CD4-positive, alpha-beta memory T cell (primary cell): ENCODE measurements at places on chromosomes 16 and 17. TPM values are rescaled to one million over a fixed set of nuclear protein-coding genes. Genes with fewer than 3 reads are reported as not detected.

PRAC1 gene
- not detected for polyA plus RNA-seq

SCNN1G gene
- polyA plus RNA-seq = not detected

MYOCD gene
- not detected for polyA plus RNA-seq

NGFR gene
- polyA plus RNA-seq = not detected

ERN1 gene
- 124 TPM for polyA plus RNA-seq

SLC6A2 gene
- polyA plus RNA-seq = not detected

DHX58 gene
- 11.9 TPM for polyA plus RNA-seq

DNA sequence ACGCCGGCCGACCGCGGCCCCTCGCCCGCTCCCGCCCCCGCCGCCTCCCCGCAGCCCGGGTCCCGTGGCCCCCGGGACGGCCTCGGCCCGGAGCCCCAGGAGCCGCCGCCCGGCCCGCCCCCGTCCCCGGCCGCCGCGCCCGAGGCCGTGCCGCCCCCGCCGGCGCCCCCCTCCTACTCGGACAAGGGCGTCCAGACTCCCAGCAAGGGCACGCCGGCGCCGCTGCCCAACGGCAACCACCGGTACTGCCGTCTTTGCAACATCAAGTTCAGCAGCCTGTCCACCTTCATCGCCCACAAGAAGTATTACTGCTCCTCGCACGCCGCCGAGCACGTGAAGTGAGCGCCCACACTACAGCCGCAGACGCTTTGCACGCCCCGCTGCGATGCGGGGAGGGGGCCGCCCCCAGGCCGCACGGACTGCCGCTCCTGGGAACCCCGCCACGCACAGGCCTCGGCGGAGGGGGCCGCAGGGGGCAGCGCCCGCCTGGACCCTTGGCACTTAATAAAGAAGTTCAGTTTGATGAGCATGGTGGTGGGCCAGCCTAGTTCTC lies 35.5 kb upstream of the ZC3H18 start:
- peak; percentile 26 for DNase-seq
- H3K27ac ChIP-seq = peak overlapping the region; percentile 2
- no peaks in the 10 kb centered on the region for H3K36me3 ChIP-seq

GRCh38 chr16:29925105-29925756 lies 795 bp downstream of the KCTD13 start:
- H3K36me3 ChIP-seq = peaks cover 27% of the 10 kb centered on the region
- no peak for DNase-seq
- H3K4me1 ChIP-seq = peaks cover 32% of the 10 kb centered on the region
- H3K4me3 ChIP-seq = peak overlapping the region; percentile 89
- peak overlapping the region; percentile 77 for H3K27ac ChIP-seq

- H3K4me3 ChIP-seq = no peak overlapping the region
- DNase-seq = no peak
- no peaks in the 10 kb centered on the region for H3K27me3 ChIP-seq
- peaks cover 3% of the 10 kb centered on the region for H3K4me1 ChIP-seq
These were observed 153.8 kb downstream of the SNX11 start for GRCh38 chr17:48261297-48261880.

DNA sequence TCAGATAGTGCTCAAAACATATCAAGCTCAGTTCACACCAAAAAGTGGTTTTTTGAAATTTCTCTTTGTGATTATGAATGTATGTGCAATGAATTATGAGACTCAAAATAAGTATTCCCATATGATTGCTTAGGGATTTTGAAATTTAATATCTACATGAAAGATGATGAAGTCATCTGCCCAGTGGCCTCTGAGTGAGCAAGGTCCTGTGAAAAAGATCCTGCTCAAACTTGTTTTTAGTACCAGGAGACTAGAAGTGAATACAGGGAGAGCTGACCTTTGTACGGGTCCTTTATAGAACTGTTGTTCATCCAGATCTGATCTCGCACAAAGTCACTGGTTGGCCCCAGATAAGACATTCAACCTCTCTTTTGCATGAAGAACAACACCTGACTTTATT lies 151.9 kb upstream of the MAF start:
- DNase-seq = no peak
- H3K27ac ChIP-seq = no peak overlapping the region
- no peak overlapping the region for H3K4me3 ChIP-seq

- H3K4me3 ChIP-seq = no peak overlapping the region
- H3K36me3 ChIP-seq = no peaks in the 10 kb centered on the region
- H3K4me1 ChIP-seq = no peaks in the 10 kb centered on the region
- no peaks in the 10 kb centered on the region for H3K27me3 ChIP-seq
- DNase-seq = no peak
- H3K27ac ChIP-seq = no peak overlapping the region
These were observed 217.8 kb upstream of the GSE1 start for GRCh38 chr16:85395207-85395912.

- H3K27ac ChIP-seq = no peak overlapping the region
- DNase-seq = no peak
- H3K4me1 ChIP-seq = no peaks in the 10 kb centered on the region
- H3K36me3 ChIP-seq = no peaks in the 10 kb centered on the region
- H3K27me3 ChIP-seq = no peaks in the 10 kb centered on the region
- H3K4me3 ChIP-seq = no peak overlapping the region
These were observed 144.0 kb upstream of the CIBAR2 start for GRCh38 chr16:85256190-85256739.

DNA sequence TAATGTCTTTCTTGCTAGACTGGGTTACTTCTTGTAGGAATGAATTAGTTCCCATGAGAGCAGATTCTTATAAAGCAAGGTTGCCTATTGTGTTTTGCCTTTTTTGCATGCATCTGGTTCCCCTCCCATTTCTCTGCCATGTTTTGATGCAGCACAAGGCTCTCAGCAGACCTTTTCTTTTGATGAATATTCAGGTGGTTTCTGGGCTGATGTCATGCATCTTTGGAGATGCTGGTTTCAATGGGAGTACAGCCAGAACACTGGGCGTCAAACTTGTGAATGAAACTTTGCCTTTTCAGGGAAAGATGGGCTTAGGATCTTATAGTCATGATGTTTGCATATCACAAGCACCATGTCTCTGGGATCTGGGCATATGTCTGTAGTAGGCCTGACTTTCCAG lies 111.7 kb upstream of the CCL2 start:
- H3K36me3 ChIP-seq = no peaks in the 10 kb centered on the region
- no peak overlapping the region for H3K27ac ChIP-seq
- H3K4me3 ChIP-seq = no peak overlapping the region
- no peaks in the 10 kb centered on the region for H3K27me3 ChIP-seq
- H3K4me1 ChIP-seq = no peaks in the 10 kb centered on the region

- no peak overlapping the region for H3K4me3 ChIP-seq
- no peak for DNase-seq
- H3K4me1 ChIP-seq = no peaks in the 10 kb centered on the region
- H3K27me3 ChIP-seq = no peaks in the 10 kb centered on the region
- no peaks in the 10 kb centered on the region for H3K36me3 ChIP-seq
These were observed 130.6 kb downstream of the MYO1D start for GRCh38 chr17:32746280-32746679.

- DNase-seq = no peak
- H3K27ac ChIP-seq = no peak overlapping the region
- H3K4me1 ChIP-seq = no peaks in the 10 kb centered on the region
- H3K4me3 ChIP-seq = no peak overlapping the region
These were observed 439.2 kb upstream of the SOX9 start for GRCh38 chr17:71681427-71682173.

GRCh38 chr17:2111691-2112090 lies 56.8 kb downstream of the HIC1 start:
- H3K27ac ChIP-seq = no peak overlapping the region
- H3K27me3 ChIP-seq = no peaks in the 10 kb centered on the region
- H3K36me3 ChIP-seq = no peaks in the 10 kb centered on the region
- no peak for DNase-seq
- H3K4me3 ChIP-seq = no peak overlapping the region
